Mesothelial cell of epicardium (in vitro differentiated cells): ENCODE measurements at places on chromosomes 4 and X.

DNA sequence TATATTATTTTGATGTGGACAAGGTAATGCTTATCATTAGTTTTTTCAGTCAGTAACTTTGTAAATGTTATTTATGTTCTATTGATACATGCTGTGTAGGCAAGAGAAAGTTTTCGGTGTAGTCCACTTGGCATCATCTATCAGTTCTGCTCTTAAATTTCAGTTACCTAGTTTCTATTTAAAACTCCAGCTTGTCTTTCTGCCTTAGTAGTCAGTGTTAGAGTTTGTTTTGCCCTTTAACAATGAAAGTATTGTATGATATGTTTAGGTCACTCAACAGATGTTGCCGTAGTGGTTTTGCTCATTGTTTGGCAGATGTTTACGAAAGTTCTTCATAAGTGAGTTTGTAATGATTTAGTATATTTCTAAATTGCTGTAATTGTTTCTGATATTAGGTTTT, 34.9 kb upstream of the FHDC1 start:
- no peak overlapping the region for H3K4me3 ChIP-seq
- DNase-seq = no peak
- no peaks in the 10 kb centered on the region for H3K27me3 ChIP-seq
- no peak overlapping the region for H3K27ac ChIP-seq
- peaks cover 18% of the 10 kb centered on the region for H3K36me3 ChIP-seq
- peaks cover 4% of the 10 kb centered on the region for H3K4me1 ChIP-seq

- no peak overlapping the region for H3K27ac ChIP-seq
- DNase-seq = no peak
- H3K27me3 ChIP-seq = peaks cover 26% of the 10 kb centered on the region
- no peaks in the 10 kb centered on the region for H3K36me3 ChIP-seq
- no peak overlapping the region for H3K4me3 ChIP-seq
- no peaks in the 10 kb centered on the region for H3K4me1 ChIP-seq
These were observed 11.6 kb upstream of the CENPVL2 start for GRCh38 chrX:51694254-51694653.

DNA sequence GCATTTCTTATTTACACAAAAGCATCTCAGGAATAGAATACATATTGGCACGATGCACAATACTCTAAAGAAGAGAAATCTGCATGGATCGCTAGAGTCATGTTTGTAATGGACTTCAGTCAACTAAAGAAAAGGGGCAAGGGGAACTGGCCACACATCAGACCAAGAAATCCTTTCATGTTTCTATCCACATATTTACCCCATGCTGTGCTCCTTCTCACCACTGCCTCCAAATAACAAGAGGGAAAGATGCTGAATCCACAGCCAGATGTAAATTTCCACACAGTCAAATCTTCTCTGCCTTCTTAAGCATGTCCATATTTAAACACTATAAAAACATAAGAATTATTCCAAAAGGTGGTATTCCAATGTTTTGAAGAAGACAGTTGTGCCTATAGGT, 67.6 kb downstream of the COX18 start:
- H3K4me1 ChIP-seq = no peaks in the 10 kb centered on the region
- no peak overlapping the region for H3K4me3 ChIP-seq
- H3K36me3 ChIP-seq = no peaks in the 10 kb centered on the region
- H3K27me3 ChIP-seq = no peaks in the 10 kb centered on the region
- DNase-seq = no peak
- no peak overlapping the region for H3K27ac ChIP-seq

- H3K36me3 ChIP-seq = no peaks in the 10 kb centered on the region
- DNase-seq = no peak
These were observed 959.0 kb downstream of the C4orf33 start for GRCh38 chr4:130054908-130055307.

- peaks cover 6% of the 10 kb centered on the region for H3K4me1 ChIP-seq
- H3K27ac ChIP-seq = no peak overlapping the region
- no peak overlapping the region for H3K4me3 ChIP-seq
- no peaks in the 10 kb centered on the region for H3K27me3 ChIP-seq
These were observed 57.5 kb downstream of the GPR82 start for GRCh38 chrX:41781500-41781899.
